ENCODE measurements at places on chromosomes 13 and 19.

DNA sequence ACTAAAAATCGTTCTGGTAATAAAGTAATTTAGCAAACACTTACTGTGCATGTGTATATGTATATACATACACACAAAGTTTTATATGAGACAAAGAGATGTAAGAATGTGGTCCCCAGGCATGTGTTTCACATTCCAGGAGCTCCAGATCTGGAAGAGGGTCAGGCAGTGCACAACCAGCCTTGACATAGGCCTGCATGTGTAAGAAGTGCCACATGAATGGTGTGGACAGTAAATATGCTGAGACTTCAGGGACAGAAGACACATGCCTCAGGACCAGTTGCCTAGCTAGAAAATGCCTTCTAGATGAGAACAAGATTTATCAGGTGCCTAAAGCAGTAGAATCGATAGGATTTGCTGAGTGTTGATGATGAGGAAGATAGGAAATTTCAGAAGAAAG is 76.4 kb downstream of the FRY start:
- DNase-seq, result no peak

DNA sequence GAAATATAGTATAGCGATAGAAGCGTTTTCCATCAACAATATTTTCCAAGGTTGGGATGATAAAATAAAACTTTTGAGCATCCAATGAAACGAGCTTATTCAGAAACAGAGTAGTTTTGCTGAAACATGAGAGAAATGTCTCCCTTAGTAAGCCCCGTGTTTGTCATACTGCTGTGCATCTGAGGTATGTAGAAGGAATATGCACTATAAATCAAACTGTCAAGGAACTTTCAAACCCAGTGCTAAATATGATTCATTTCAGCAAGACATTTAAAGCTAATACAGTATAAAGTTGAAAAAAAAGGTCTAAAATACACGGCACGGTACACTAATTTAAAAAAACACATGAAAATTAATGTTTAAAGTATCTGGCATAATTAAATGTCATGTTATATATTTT is 546.2 kb downstream of the SLITRK5 start:
- no peak for DNase-seq

- no peak for DNase-seq
Observed at GRCh38 chr19:51292971-51293370, 18.5 kb upstream of the IGLON5 start.

- peak; percentile 62 for DNase-seq
Observed at GRCh38 chr19:48635263-48635965, 1.8 kb downstream of the DBP start.

- DNase-seq, result no peak
Observed at GRCh38 chr13:37065890-37066526, 6.5 kb upstream of the SUPT20H start.

GRCh38 chr19:34232566-34233481 is 21.5 kb upstream of the GARRE1 start:
- DNase-seq, result peak; percentile 67

GRCh38 chr19:32498648-32499200 is 82.3 kb upstream of the PDCD5 start:
- no peak for DNase-seq

DNA sequence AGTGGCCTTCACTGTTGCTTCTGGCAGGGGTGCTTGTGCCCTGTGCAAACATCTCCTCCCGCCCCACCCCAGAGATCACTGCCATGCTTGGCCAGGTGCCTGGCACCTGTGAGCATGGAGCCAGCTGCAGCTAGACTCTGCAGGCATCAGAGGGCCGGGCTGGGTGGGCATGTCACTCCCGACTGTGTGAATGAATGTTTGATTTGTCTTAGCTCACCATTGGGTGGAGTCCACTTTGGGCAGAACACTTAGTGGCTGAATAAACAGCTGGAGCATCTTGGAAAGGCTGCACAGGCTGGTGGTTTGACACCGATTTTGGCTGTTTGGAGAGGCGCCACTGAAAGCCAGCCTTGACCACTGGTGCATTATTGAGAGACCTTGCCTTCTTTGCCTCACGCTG is 267.3 kb downstream of the DLEU7 start:
- no peak for DNase-seq

GRCh38 chr13:27393101-27393500 is 31.3 kb upstream of the GTF3A start:
- no peak for DNase-seq
